ENCODE measurements at places on chromosomes 12 and 14. TPM values are rescaled to one million over a fixed set of nuclear protein-coding genes. Genes with fewer than 3 reads are reported as not detected.

DYNLL1 gene
- total RNA-seq, result 325 TPM

CCDC38 gene
- 0.13 TPM for total RNA-seq

FAM234B gene
- total RNA-seq, result 3.7 TPM

ZFC3H1 gene
- 22.1 TPM for total RNA-seq

KRT75 gene
- 7.3 TPM for total RNA-seq

AVPR1A gene
- total RNA-seq, result not detected

KRT76 gene
- total RNA-seq, result not detected

All from bronchial epithelial cell (primary cell).